Fibroblast of mammary gland (primary cell): ENCODE measurements at places on chromosomes 4 and X.

GRCh38 chrX:74451450-74452198 is 30.3 kb downstream of the SLC16A2 start:
- no peak for DNase-seq

DNA sequence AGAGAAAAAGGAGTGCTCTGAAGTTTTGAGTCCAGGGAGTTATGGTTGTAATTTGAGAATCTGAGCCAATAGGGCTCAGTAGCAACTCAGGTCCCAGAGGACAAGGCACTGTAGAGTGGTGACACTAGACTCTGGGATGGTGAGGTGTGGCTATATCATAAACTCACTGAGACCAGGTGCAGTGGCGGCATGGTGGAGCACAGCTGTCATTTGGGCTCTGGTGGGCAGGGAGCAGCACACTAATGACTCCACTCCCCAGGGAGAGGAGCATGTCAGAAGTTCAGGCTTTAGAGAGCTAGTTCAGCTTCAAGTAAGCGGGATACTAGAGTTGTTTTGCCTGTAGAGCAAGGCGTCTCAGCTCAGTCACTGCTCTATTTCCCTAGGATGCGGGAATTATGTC is 165.4 kb upstream of the USP38 start:
- no peak for DNase-seq

GRCh38 chr4:111046811-111047210 is 423.9 kb upstream of the PITX2 start:
- no peak for DNase-seq

GRCh38 chr4:125244848-125245450 is 69.8 kb upstream of the FAT4 start:
- peak; percentile 43 for DNase-seq

DNA sequence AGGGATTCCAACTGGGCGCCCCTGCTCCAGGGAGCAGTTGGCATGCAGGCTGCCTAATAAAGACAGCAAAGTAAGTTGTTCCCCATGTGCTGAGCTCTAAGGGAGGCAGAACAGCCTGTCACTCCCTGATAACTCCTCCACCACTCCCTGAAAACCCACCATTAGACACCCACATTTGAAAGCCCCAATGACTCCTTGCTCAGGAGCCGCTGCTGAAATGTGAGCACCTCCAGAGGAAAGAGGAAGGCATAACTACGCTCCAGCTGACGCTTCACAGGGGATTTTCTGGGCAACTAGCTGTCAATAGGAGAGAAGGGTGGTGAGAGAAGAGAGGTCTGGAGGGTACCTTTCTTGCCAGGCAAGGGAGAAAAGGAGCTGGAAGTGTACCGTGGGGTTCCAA is 62.5 kb downstream of the NPY1R start:
- DNase-seq: no peak

- DNase-seq: peak; percentile 43
These were observed 212.9 kb downstream of the LDB2 start for GRCh38 chr4:16685536-16685935.

DNA sequence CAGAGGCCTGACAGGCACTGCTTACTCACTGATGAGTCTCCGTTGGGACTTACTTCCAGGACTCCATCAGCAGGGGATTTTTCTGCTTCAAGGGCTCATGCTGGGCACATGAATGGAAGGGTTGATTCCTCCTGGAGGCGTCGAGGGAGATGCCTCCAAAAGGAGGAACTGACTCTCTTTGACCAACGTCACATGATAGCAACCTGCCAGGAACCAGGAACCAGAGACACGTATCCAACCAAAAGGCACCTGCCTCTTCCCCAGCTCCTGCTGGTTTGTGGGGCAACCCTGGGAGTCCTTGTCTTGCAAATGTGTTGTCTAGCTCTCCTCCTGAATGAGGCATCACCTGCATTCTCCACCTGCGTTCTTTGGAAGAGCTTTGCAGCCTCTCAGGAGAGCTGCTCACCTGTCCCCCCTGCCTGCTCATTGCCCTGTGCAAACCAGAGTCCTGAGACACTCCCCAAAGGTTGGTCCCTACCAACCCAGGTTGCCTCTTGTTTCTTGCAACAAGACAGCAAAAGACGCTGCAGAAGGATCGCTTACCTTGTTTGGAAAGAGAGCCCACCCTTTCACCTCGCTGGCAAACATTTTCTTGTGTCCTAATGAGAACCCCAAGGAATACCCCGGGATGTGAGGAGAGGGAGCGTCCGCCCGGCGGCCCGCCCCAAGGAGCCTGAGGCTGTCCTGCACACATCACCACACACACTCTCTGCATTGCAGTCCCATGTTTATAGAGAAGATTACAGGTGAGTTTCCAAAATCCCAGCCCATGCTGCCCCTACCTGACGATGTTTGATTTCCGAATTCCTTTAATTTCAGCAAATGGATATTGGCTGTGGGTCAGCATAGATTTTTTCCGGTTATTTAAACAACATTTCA is 30.5 kb upstream of the SHOX start:
- DNase-seq: no peak

DNA sequence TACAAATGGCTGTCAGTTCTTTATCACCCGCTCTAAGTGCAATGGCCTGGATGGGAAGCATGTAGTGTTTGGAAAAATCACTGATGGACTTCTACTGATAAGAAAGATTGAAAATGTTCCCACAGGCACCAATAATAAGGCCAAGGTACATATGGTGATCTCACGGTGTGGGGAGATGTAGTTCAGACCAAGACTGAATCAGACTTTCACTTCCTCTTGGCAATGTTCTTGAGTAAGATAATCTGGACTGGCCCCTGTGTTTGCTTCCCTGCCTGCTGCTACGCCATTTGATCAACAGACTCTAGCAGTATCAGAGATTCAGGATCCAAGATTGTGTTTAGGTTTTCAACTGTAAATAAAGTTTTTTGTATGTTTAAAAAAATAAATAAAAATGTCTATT is 682.2 kb upstream of the AMOT start:
- peak; percentile 25 for DNase-seq

GRCh38 chr4:47913861-47914219 is 543 bp downstream of the NFXL1 start:
- no peak for DNase-seq

DNA sequence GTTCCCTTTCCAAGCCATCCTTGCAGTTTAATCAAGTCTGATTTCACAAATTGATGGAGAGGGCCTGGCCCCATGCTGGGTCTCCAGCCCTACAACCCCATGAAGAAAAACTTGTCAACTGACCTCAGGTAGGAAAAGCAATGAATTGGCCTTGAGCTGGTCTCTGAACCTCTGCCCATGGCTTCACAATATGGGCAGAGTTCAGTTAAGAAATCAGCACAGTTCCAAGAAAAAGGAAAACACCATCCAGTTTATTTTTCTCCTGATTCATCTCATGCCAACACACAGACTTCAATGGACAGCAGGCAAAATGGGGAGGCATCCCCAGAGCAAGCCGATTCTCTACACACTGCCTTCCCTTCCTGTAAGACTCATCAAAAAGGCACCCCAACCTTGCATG is 3.3 kb downstream of the RIPPLY1 start:
- no peak for DNase-seq

GRCh38 chr4:70712604-70713452 is 8.9 kb upstream of the RUFY3 start:
- no peak for DNase-seq

DNA sequence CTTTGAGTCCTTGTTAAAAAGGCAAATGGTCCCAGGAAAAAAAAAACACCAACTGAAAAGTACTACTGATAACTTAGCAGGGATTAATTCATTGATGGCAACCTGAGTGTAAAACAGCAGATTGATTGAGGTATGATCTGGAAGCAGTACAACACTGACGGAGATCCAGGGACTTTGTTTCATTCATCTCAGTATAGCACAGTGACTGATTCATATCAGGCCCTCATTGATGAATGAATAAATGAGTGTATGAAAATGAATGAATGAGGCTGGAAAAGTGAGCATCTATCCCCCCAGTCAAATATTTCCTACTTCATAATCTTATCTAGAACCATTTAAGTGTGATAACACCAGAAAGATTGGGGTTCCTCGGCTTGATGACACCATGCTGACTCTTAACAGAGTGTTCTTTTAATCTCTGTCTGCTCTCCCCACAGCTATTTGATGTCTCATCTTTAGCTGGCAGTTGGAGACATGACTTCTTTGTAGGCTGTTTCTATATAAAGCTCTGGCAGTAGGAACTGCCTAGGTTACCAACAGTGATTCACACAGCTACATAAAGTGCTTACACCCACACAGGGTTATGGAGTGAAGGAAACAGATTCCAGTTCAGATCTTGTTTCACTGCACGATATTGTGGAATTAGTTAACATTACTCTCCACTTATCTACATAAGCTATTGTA is 18.6 kb upstream of the RNF128 start:
- peak; percentile 92 for DNase-seq

GRCh38 chr4:122377352-122377751 is 1.5 kb upstream of the ADAD1 start:
- no peak for DNase-seq

DNA sequence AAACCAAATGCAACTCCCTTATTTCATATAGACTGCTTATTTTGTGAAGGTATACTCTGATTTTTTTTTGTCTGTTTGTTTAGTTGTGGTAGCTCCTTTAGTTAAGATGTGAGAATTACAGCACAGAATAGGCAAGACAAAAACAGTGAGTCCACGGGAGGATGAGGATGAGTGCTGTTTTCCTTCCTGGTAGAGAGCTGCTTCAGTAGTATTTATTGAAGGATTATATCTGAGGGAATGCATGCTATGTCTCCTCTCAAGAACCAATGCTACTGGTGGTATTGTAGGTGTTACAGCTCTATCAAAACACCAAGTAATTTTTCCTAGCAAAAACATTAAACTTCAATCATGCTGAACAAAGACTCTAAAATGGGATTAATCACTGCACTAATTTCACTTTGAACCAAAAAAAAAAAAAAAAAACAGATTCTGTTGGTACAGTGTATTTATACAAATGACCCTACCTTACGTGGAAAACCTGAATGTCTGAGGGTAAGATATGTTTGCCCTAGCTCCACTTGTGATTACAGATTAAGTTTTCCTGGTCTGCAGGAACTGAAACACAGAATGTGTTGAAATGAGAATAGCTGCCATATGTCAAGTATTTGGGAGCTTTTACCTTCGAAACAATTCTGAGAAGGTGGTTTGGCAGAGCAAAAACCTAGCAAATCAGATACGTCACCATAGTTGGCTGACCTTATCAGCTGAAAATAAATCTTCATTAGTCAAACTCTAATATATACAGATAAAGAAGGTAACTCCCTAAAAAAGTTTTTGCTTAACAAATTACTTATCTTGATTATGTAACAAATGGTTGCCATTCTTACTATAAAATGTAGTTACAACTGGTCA is 40.3 kb downstream of the PPP3CA start:
- no peak for DNase-seq

DNA sequence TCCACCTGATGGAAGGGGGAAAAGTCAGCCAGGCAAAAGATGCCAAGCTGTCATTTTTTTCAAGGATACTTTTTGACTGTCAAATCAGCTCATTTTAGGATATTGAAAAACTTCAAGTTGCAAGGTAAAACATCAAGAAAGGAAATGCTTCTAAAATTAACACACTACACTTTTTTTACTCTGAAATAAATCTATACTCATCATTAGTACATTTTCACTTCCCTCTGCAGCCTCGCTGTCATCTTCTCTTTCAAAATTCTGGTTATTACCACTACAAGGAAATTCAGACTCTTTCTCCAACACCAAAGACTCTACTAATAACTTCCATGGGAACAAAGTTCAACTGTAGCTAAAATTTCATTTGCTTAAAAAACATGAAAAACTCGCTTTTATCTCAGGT is 41.6 kb downstream of the APBB2 start:
- no peak for DNase-seq

GRCh38 chr4:116638592-116638991 is 446.8 kb downstream of the TRAM1L1 start:
- no peak for DNase-seq
